ENCODE measurements at places on chromosomes 13 and 19.

DNA sequence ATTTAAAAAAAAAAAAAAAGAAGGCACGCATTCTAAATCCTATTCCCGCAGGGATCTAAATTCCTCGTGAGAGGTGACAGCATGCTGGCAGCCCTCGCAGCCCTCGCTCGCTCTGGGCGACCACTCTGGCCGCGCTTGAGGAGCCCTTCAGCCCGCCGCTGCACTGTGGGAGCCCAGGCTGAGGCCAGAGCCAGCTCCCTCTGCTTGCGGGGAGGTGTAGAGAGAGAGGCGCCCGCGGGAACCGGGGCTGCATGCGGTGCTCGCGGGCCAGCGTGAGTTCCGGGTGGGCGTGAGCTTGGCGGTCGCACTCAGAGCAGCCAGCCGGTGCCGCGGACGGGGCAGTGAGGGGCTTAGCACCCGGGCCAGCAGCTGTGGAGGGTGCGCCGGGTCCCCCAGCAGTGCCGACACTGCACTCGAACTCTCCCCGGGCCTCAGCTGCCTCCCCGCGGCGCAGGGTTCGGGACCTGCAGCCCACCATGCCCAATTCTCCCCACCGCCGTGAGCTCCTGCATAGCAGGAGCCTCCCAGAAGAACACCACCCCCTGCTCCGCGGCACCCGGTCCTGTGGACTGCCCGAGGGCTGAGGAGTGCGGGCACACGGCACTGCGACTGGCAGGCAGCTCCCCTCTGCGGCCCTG is 553.9 kb downstream of the LMO7 start:
- no peak for DNase-seq

DNA sequence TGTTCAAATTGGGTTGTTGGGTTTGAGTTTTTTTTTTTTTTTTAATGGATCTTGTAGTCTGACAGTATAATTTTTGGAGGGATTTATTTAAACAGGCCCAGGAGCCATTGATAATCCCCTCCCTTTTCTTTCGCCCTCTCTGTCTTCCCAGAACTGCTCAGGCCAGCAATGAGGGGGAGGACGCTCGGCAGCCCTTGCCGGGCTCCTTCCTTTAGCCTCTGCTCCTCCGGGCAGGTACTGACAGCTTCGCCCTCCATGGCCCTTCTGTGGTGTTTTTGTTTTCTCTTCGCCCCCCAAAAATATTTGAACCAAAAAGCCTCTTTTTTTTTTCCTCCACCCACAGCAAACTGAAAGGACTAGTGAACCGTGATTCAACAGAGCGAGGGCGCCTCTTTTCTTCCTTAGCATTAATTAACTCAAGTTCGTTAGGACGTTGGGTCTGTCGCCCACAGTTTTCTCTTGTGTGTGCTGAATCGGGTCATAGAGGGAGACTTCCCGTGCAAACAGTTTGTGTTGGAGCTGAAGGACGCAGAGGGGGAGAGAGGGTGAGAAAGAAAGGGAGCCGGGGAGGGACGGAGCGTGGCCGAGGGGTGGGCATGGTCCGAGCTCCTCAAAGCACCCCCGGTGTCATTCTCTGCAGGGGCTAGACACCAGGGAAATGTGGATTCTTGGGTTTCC is 21.5 kb downstream of the NFIX start:
- no peak for DNase-seq

GRCh38 chr19:5697022-5697889 is 7.2 kb downstream of the RPL36 start:
- no peak for DNase-seq

DNA sequence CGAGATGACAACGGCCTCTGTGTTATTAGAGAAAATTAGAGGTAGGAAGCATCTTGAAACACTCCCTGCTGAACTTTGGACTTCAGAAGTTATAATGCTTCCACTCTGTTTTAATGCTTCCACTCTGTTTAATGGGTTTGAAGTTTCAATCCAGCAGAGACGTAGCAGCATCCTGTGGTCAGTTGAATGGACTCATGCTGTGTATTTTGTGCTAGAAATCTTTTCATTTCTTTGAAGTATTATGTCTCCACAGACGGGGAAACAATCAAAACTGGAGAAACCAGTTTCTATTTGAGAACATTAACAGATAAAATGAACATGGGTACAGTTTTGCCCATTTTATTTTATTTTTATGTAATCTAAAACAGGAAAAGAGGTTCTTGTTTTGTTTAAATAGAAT is 1736.2 kb downstream of the SLITRK5 start:
- DNase-seq = no peak

- DNase-seq = no peak
Observed at GRCh38 chr19:8398311-8398771, 8.2 kb downstream of the RAB11B start.

DNA sequence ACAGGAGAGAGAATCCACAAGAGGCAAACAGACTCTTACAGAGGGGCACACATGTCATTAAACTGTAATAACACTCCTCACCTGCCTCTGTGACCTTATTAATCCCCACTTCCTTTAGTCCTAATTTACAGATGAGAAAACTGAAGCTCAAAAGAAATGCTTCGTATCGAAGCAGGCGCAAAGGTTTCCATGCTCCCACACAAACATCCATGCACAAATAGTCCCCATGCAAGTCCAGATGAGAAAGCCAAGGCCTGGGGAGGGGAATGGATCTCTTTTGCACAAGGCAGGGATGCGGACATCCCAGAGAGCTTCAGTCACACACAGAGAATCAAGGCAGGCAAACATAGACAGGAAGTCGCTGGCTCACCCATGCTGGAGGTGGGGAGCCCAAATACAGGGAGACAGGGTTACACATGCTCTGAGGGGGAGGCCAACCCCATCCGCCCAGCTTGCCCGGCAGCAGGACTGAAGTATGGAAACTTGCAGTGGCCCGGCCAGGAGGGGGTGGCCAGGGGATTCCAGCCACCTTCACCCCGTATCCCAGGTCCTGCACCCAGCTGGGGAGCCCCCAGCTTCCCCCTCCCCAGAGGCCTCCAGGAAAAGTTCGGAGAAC is 468 bp downstream of the S1PR5 start:
- DNase-seq = no peak

DNA sequence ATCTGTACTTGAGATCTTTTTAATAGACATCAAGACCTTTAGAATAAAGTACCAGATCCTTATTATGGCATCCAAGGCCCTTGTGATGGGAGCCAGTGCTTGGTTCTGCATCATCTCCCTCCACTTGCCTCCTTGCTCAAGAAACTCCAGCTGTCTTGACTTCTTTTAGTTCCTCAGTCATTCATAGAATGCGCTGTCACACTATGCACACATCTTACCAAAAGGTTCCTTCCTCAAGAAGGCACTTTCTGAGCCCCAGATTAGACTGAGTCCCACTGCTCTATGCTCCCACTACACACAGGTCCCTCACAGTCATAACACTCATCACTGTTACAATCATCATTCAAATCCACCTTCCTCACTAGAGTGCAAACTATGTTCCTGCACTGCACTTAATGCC is 57.8 kb upstream of the ITM2B start:
- DNase-seq = no peak

DNA sequence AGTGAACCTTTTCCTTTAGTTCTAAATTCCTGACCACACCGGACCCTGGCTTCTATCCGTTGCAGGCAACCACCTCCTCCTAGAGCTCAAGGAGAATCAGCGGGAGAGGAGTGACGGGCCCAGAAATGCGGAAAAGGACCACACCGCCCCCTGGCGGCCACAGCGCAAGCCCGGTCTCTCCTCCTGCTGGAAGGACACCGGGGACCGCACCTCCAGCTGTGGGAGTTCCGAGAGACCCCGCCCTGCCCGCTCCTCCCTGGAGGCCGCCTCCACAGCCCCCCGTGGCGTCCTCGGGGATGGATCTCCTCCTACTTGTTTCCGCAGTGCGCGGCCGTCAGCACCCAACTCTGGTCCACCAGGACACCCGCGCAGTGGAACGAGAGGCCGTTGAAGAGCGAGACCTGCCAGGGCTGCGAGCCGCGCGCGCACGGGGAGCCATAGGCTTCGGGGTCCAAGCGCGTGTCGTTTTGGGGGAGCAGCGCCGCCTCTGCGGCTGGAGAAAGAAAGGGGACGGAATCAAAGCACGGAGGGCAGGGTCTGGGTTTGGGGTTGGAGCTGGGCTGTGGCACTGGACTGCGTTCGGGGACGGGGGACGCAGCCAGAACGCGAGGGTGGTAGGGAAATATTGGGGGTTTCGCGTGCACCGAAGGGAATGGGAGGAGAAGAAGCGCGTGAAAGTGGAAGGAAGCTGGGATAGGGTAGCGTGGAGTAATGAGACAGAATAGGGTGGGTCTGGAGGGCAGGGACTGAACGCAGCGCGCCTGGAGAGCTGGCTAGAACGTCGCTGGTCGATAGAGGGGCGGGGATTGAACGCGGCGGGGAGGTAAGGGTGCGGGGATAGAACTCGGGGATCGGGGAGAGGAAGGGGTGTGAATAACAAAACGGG is 2.5 kb downstream of the KLK10 start:
- peak; percentile 63 for DNase-seq

DNA sequence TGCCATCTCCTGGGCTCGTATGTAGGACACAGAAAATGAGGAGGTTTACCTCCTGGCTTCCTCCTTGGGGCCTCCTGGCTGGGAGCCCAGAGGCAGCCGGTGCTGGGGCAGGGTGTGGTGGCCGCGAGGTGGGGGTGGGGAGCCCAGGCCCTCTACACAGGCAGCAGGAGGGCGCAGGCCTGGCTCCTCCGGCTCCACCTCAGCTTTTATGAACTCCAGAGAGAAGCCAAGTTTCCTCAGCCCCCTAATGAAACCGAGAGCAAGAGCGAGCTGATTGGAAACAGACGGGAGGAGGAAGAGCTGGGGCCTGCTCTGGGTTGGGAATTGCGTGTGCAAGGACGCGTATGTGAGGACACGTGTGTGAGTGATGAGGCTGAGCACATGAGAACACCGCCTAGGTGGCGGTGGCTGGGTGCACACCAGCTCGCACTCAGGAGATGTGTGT is 23.1 kb downstream of the LYL1 start:
- no peak for DNase-seq

Data from suppressor macrophage treated with lipopolysaccharide for 1 hour (primary cell).